Neural crest cell (in vitro differentiated cells): ENCODE measurements at places on chromosomes 1 and 21.

DNA sequence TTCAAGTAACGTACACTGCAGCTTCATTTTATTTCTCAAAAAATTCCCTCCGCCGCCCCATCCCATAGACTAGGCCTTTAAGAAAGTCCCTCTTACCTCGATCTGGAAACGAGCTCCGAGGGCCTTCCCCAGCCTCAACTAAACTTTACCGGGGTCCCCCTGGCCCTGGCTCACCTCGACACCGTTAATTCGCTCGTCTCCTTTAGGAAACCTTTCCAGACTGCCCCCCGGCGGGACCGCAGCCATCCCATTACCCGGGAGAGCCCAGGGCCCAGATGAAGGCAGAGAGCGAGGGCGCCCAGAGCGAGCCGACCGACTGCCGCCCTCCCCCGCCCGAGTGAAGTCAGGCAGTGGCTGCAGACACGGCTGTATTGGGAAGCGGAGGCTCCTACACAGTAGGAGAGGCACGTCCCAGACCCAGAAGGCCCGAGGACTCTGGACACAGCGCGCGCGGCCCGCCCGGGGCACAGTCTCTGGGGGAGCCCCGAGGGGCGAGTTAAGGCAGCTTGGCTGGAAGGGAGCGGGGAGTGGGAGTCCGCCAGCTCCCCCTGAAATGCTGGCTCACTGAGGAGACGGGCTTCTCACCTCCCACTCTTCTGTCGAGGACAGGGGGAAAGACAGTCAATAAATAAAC is 14.6 kb downstream of the SEMA6C start:
- DNase-seq, result peak; percentile 30

GRCh38 chr1:145936247-145936646 is 9.0 kb upstream of the RBM8A start:
- DNase-seq, result no peak

DNA sequence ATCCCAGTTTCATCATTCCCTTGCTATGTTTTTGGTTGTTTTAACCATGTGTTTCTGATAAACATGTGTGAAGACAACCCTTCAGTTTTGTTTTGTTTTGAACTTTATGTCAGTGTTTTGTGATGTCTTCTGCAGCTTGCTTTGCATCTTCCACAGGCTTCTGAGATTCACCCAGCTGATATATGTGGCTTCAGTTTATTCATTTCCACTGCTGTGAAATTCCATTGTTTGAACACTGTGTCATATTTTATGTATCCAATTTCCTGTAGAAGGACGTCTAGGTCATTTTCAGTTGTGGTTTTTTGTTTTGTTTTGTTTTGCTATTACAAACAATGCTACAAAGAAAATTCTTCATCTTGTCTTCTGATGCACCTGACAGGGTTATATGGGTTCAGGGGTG is 27.2 kb upstream of the SLC26A9 start:
- DNase-seq, result no peak

- DNase-seq, result no peak
Measured at GRCh38 chr1:54220004-54220811, 20.2 kb downstream of the MRPL37 start.

DNA sequence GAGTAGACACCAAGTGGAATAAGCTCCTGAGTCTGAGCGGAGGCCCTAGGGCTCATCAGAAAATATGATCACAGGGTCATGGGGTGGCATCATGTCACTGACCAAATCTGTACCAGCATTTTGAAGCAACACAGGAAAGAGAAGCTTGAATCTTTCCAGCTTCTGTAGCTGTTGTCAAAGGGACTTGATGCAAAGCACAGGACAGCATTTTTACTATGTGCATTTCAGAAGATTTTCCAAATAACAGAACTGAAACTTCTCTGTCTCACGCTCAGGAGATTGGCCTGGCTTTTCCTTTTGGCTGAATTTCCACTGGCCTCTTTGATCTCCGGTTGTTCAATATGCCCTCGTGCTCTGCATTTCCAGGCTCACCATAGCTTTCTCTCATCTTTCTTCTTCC is 127.2 kb upstream of the ATP1B1 start:
- no peak for DNase-seq

- no peak for DNase-seq
Measured at GRCh38 chr1:95386915-95387314, 152.9 kb downstream of the RWDD3 start.

GRCh38 chr21:42732033-42732410 is 78.6 kb downstream of the PDE9A start:
- no peak for DNase-seq

- DNase-seq, result no peak
Measured at GRCh38 chr1:72892461-72892860, 610.1 kb upstream of the NEGR1 start.

DNA sequence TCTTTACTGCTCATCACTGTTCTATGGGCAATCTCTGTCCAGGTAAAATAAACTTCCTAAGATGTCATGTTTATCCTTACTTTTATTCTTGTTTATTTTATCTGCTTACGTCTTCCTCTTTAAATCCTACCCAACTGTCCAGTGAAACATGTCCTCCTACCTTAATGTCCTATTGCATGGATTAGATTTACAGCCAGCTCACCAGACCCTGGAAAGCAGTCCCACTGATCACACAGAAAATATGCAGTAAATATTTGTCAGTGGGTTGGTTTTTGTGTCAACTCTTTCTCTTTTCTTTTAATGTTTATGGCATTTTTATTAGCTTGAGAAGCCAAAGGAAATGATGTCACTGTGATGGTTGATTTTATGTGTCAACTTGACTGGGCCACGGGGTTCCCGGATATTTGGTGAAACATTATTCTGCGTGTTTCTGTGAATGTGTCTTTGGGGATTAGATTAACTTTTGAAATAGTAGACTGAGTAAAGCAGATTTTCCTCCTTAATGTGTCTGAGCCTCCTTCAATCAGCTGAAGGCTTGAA is 258.3 kb downstream of the SRGAP2C start:
- no peak for DNase-seq

DNA sequence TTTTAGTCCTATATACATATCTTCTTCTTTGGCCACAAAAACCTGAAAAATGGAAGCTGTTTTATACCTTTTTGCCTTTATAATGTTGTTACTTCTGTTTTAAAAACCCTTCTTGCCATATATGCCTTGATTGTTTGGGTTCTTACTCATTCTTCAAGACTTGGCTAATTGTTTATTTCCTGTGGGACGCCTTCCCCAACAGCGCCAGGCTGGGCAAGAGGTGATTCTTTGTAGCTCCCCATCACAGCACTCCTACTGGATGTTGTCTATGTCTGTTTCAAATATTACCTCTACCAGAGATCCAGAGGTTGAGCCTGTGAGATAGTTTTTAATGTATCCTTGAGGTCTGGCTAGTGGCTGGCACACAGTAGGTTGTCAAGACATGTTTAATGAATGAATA is 73.2 kb upstream of the CYP2J2 start:
- DNase-seq, result no peak

GRCh38 chr1:231418741-231419107 is 3.4 kb downstream of the EGLN1 start:
- no peak for DNase-seq

- no peak for DNase-seq
Measured at GRCh38 chr1:22241811-22242210, 98.9 kb upstream of the WNT4 start.

- DNase-seq, result no peak
Measured at GRCh38 chr1:40414331-40414730, 35.9 kb upstream of the ZFP69B start.

GRCh38 chr1:238252033-238252802 is 361.5 kb upstream of the ZP4 start:
- DNase-seq, result peak; percentile 57

DNA sequence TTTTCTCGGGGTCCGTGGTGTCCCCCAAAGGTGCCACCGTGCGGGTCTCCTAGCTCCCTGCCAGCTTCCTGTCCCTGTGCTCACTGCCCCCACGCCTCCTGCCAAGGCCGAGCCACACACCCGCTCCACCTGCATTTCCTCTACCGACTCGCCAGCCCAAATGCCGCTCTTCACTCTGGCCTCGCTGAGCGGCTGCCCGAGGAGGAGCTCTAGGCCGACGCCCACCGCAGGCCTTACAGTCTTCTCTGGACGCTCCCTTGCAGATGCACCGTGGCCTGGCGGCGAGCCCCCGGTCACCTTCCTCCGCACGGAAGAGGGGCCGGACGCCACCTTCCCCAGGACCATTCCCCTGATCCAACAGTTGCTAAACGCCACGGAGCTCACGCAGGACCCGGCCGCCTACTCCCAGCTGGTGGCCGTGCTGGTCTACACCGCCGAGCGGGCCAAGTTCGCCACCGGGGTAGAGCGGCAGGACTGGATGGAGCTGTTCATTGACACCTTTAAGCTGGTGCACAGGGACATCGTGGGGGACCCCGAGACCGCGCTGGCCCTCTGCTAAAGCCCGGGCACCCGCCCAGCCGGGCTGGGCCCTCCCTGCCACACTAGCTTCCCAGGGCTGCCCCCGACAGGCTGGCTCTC is 26.3 kb downstream of the FTCD start:
- DNase-seq, result no peak

- DNase-seq, result no peak
Measured at GRCh38 chr21:36701756-36702621, 3.1 kb downstream of the SIM2 start.

- no peak for DNase-seq
Measured at GRCh38 chr1:184296466-184297243, 90.2 kb upstream of the C1orf21 start.

- DNase-seq, result peak; percentile 58
Measured at GRCh38 chr1:4585216-4585615, 69.2 kb upstream of the AJAP1 start.

GRCh38 chr21:41135746-41136145 is 32.2 kb upstream of the BACE2 start:
- no peak for DNase-seq

DNA sequence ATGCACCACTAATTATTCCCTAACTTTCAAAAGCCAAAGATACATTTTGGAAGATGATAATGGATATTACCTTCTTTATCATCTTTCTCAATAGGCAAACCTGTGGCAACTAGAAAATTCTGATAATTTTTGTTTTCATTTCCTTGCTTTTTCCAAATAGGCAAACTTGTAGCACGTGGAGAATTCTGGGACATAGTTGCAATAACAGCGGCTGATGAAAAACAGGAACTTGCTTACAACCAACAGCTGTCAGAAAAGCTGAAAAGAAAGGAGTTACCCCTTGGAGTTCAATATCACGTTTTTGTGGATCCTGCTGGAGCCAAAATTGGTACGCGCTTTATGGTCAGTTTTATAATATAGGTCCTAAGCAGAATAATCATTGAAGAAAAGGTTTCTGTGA is 1.5 kb downstream of the FPGT start:
- DNase-seq, result no peak

DNA sequence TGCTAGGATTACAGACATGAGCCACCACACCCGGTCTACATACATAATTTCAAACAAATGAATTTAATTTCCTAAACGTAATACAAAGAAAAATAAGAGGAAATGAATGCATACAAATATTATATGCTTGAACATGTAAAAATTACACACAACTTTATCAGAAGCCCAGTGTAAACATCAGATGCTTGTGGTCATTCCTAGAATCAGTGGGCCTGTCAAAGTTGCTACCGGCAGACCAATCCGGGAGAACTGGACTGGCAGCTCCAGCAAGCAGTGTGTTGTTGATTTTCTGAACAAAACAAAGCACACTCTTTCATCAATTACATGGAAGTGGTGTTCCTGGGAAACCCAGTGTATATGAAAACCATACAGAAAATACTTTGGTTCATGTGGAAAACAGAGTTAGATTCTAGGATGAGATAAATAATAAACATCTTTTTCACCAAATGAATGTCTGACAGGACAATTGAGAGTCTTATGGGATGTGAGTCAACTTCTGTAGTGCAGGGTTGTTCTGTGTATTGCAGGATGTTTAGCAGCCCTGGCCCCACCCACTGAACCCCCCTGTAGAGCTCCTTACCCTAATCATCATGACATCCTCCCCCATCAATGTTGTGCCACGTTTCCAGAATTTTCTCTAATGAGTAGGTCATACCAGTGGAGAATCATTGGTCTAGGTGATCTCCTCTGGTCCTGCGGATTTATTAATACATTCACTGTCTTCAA is 33.8 kb downstream of the MFSD2A start:
- no peak for DNase-seq

- DNase-seq, result no peak
Measured at GRCh38 chr1:119002028-119002686, 14.0 kb upstream of the TBX15 start.

GRCh38 chr1:172544481-172545104 is 11.6 kb downstream of the SUCO start:
- DNase-seq, result no peak

- no peak for DNase-seq
Measured at GRCh38 chr1:165288350-165289120, 68.0 kb downstream of the LMX1A start.

GRCh38 chr1:225389843-225390242 is 38.0 kb downstream of the LBR start:
- DNase-seq, result no peak

DNA sequence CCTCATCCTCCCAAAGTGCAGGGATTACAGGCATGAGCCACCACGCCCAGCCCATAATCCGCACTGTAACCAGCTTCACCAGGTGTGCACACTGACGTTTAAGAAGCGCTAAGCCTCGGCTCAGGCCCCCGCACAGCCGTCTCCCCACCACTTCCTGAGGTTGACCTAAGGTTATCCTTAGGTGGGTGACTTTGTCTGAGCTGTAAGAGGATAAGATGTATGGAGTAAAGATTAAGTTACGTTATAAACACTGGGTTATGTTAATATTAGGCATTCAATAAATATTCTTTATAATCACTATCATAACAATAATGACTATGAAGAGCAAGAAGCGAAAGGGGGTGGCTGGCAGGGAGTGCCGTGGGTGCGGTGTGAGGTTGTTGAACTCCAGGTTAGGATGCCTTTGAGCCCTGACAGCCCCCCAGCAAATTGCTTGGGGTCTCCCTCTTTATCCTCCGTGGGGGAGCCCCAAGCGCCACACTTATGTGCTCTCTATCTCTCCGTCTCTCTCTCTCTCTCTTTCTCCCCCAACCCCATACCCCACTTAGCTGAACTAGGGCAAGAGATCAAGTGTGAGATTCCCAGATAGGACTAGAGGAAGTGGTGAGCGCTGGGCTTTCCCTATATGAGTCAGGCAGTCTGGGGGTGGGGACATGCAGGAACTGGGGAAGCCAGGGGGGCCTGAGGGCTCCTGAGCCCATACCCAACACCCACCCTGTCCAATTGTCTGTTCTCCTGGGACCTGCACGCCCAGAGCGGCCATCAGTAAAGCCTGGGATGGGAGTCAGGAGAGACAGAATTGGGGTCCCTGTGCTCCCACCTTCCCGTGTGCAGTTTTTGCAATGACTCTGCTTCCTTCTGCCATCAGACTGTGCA is 7.6 kb downstream of the EFHD2 start:
- DNase-seq, result no peak
